IgD-negative memory B cell (primary cell): ENCODE measurements at places on chromosomes 1 and 21. TPM values are rescaled to one million over a fixed set of nuclear protein-coding genes. Genes with fewer than 3 reads are reported as not detected.

Gene LYPD8
- polyA plus RNA-seq: not detected

Gene C1orf105
- not detected for polyA plus RNA-seq

Gene ACTL8
- not detected for polyA plus RNA-seq

Gene NIBAN1
- polyA plus RNA-seq: 8.7 TPM

Gene LCE3E
- not detected for polyA plus RNA-seq

Gene LYSMD1
- 0.69 TPM for polyA plus RNA-seq

Gene SLC44A3
- not detected for polyA plus RNA-seq

Gene CRB1
- polyA plus RNA-seq: not detected

Gene ITGB2
- 294 TPM for polyA plus RNA-seq

Gene G0S2
- polyA plus RNA-seq: 0.38 TPM
